ENCODE measurements at places on chromosomes 7 and 10. TPM values are rescaled to one million over a fixed set of nuclear protein-coding genes. Genes with fewer than 3 reads are reported as not detected.
A peak's percentile ranks its signal among the peaks of the same experiment; 100 is the strongest.

- H3K4me3 ChIP-seq, result no peak overlapping the region
- no peaks in the 10 kb centered on the region for H3K36me3 ChIP-seq
- peaks cover 3% of the 10 kb centered on the region for H3K4me1 ChIP-seq
- H3K27ac ChIP-seq, result no peak overlapping the region
Measured at GRCh38 chr10:61487506-61487905, 34.3 kb upstream of the TMEM26 start.

DNA sequence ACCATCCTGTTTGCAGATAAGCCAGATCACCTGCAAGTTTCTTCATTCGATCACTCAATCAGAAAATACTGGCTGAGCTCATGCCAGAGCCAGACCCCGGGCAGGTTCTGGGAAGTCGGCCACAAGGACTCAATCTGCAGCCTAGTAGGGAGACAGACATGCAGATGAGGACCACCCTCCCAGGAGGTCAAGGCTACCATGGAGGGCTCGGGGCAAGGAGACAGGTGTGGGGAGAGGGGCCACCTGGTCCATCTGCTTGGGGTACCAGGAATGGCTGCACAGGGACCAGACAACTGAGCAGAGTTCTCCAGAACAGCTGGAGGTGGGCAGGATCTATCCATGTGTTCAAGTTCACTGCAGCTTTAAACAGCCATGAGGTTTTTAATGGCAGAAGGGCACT lies 16.8 kb upstream of the CPXM2 start:
- H3K4me3 ChIP-seq, result no peak overlapping the region
- no peaks in the 10 kb centered on the region for H3K36me3 ChIP-seq
- H3K27me3 ChIP-seq, result no peaks in the 10 kb centered on the region
- no peaks in the 10 kb centered on the region for H3K4me1 ChIP-seq

DNA sequence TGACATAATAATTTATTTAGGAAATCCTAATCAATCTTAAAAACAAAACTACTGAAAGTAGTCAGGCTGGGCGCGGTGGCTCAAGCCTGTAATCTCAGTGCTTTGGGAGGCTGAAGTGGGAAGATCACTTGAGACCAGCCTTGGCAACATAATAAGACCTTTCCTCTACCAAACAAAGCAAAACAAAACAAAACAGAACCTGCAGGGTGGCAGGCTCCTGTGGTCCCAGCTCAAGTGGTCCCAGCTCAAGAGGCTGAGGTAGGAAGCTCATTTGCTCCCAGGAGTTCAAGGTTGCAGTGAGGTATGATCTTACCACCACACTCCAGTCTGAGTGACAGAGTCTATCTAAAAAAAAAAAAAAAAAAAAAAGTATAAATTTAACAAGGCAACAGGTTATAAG lies 748.0 kb downstream of the CNTNAP2 start:
- no peaks in the 10 kb centered on the region for H3K4me1 ChIP-seq
- no peak overlapping the region for H3K27ac ChIP-seq
- H3K36me3 ChIP-seq, result no peaks in the 10 kb centered on the region
- H3K27me3 ChIP-seq, result peaks cover 1% of the 10 kb centered on the region
- H3K4me3 ChIP-seq, result no peak overlapping the region

DNA sequence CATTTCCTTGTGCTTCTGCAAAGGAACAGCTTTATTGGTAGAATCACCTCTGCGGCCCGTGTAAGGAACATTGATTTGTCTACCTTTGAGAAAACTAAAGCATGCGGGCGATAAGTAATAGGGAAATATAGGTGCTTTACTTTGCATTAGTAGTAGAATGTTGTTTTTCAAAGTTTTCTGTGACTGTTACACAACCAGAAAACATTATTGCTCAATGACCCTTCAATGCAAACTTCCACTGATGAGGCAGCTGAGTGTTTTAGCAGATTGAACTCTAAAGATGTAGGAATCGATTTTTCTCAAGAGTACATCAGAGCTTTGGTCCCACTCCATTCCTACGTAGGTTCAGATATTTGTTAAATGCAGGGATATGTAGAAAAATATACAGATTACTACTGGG lies 427.8 kb downstream of the DNAJB9 start:
- no peaks in the 10 kb centered on the region for H3K4me1 ChIP-seq
- DNase-seq, result no peak
- no peak overlapping the region for H3K27ac ChIP-seq
- H3K27me3 ChIP-seq, result no peaks in the 10 kb centered on the region
- no peak overlapping the region for H3K4me3 ChIP-seq

GRCh38 chr7:129047761-129048160 lies 7.2 kb downstream of the TNPO3 start:
- no peak overlapping the region for H3K27ac ChIP-seq
- DNase-seq, result no peak
- no peaks in the 10 kb centered on the region for H3K4me1 ChIP-seq
- no peak overlapping the region for H3K4me3 ChIP-seq
- H3K36me3 ChIP-seq, result no peaks in the 10 kb centered on the region
- H3K27me3 ChIP-seq, result no peaks in the 10 kb centered on the region

DNA sequence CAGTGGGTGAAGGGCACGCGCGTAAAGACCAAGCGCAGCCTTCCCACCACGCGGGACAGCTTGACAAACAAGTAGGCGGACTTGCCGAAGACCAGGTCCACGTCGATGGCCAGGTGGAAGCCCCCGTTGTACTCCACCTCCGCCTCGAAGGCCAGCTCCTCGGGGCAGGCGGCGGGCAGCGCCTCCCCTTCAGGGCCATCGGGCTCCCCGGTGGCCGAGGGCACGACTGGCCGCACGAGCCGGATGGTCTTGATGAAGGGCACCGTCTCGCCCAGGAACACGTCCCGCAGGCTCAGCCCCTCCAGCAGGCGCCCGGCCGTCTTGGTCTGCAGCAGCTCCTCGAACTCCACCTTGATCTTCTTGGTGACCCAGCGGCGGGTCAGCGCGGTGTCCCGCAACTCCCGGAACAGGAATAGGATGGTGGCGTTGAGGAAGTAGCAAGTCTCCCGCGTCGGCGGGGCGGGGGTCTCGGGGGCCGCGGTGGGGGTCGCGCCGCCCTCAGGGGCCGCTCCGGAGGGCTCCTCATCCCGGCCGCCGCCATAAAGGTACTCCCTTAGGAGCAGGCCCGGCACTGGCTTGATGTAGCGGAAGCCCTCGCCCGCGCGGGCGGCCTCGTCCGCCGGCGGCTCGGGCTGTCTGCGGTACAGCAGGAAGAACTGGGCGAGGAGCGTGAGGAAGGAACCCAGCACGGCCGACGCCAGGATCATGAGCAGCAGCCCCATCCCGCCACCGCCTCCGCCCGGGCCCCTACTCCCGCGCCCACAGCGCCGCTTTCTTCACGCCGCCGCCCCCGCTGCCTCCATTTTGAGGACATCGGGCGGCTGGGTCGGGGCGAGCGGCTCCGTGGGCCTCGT lies 507 bp downstream of the PDZD8 start:
- H3K4me1 ChIP-seq, result peaks cover 1% of the 10 kb centered on the region
- no peaks in the 10 kb centered on the region for H3K27me3 ChIP-seq
- DNase-seq, result peak; percentile 66
- peak overlapping the region; percentile 83 for H3K4me3 ChIP-seq

- no peak for DNase-seq
- H3K4me1 ChIP-seq, result no peaks in the 10 kb centered on the region
- H3K27ac ChIP-seq, result no peak overlapping the region
- no peaks in the 10 kb centered on the region for H3K27me3 ChIP-seq
- no peaks in the 10 kb centered on the region for H3K36me3 ChIP-seq
Measured at GRCh38 chr7:75896803-75897327, 18.0 kb downstream of the RHBDD2 start.

GRCh38 chr10:79139124-79139835 lies 70.5 kb downstream of the ZMIZ1 start:
- no peak overlapping the region for H3K27ac ChIP-seq
- no peaks in the 10 kb centered on the region for H3K27me3 ChIP-seq
- H3K4me1 ChIP-seq, result no peaks in the 10 kb centered on the region
- H3K36me3 ChIP-seq, result no peaks in the 10 kb centered on the region

DNA sequence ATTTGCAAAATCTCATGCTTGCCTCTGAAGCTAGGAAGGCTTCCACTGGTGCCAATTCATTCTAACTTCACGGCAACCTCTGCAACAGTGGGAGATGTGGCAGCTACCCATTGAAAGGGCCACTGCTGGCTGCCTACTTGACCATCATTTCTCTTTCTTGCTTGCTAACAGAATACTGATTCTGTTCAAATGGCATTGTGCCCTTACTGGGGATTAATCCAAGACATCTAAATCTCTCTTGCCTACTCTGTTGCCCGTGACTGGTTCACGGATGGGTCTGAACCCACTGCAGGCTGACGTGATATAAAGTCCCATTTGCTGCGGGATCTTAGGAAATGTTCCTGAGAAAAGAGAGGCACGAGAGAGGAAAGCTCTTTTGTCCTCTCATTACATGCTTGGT lies 51.3 kb upstream of the GSDME start:
- DNase-seq, result no peak
- H3K4me3 ChIP-seq, result no peak overlapping the region

GRCh38 chr7:100477871-100478267 lies 1.1 kb downstream of the TSC22D4 start:
- no peak for DNase-seq
- H3K36me3 ChIP-seq, result no peaks in the 10 kb centered on the region
- no peak overlapping the region for H3K27ac ChIP-seq
- no peaks in the 10 kb centered on the region for H3K27me3 ChIP-seq
- H3K4me1 ChIP-seq, result no peaks in the 10 kb centered on the region

- no peaks in the 10 kb centered on the region for H3K4me1 ChIP-seq
- no peak for DNase-seq
- no peaks in the 10 kb centered on the region for H3K27me3 ChIP-seq
- H3K27ac ChIP-seq, result no peak overlapping the region
- H3K4me3 ChIP-seq, result no peak overlapping the region
Measured at GRCh38 chr10:4013651-4014121, 228.7 kb upstream of the KLF6 start.

GRCh38 chr10:103768345-103768744 lies 87.0 kb downstream of the SH3PXD2A start:
- H3K27ac ChIP-seq, result no peak overlapping the region
- no peaks in the 10 kb centered on the region for H3K27me3 ChIP-seq
- DNase-seq, result peak; percentile 46
- no peaks in the 10 kb centered on the region for H3K4me1 ChIP-seq

- no peaks in the 10 kb centered on the region for H3K36me3 ChIP-seq
- DNase-seq, result no peak
- H3K4me3 ChIP-seq, result no peak overlapping the region
- no peaks in the 10 kb centered on the region for H3K27me3 ChIP-seq
- peaks cover 2% of the 10 kb centered on the region for H3K4me1 ChIP-seq
Measured at GRCh38 chr10:4437061-4437460, 388.9 kb upstream of the AKR1E2 start.

DNA sequence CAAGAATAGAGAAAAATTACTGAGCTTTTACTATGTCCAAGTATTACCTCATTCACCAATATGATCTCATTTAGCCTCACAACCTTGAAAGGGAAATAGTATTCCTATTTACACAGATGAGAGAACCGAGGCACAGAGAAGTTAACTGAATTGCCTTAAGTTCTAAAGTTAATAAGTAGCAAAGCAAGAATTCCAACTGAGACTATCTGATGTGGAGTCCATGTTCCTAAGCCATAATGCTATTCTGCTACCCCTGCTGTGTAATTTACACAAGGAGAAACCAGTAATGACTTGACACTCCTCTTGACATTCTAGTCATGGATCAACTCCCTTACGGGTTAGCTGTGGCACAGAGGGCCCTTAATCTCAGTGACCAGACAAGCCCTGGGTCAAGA lies 60.7 kb downstream of the ABCB4 start:
- peaks cover 2% of the 10 kb centered on the region for H3K4me1 ChIP-seq
- H3K27me3 ChIP-seq, result no peaks in the 10 kb centered on the region
- H3K36me3 ChIP-seq, result no peaks in the 10 kb centered on the region
- no peak overlapping the region for H3K4me3 ChIP-seq
- H3K27ac ChIP-seq, result no peak overlapping the region
- no peak for DNase-seq

SKIDA1 gene
- total RNA-seq, result 1.4 TPM

LRRC18 gene
- total RNA-seq, result not detected

RASSF4 gene
- total RNA-seq, result 82.1 TPM

ABCB1 gene
- total RNA-seq, result 2.3 TPM

TAS2R3 gene
- total RNA-seq, result 5.2 TPM

ARHGAP12 gene
- 23.6 TPM for total RNA-seq

ODAD2 gene
- 1.3 TPM for total RNA-seq

CCM2 gene
- 49.1 TPM for total RNA-seq

FGL2 gene
- total RNA-seq, result 246 TPM

GIGYF1 gene
- 36.0 TPM for total RNA-seq

SEMA3D gene
- total RNA-seq, result 30.8 TPM

AKR1D1 gene
- not detected for total RNA-seq

ACHE gene
- total RNA-seq, result 2.6 TPM

CTAGE4 gene
- not detected for total RNA-seq

C10orf105 gene
- 0.36 TPM for total RNA-seq

PDE6C gene
- total RNA-seq, result not detected

IFIT1B gene
- 0.87 TPM for total RNA-seq

PRXL2A gene
- 39.7 TPM for total RNA-seq
